NCI-H2081 treated with DMSO at 0.1 percent for 48 hours (cell line): ENCODE measurements at places on chromosomes 4 and X.

DNA sequence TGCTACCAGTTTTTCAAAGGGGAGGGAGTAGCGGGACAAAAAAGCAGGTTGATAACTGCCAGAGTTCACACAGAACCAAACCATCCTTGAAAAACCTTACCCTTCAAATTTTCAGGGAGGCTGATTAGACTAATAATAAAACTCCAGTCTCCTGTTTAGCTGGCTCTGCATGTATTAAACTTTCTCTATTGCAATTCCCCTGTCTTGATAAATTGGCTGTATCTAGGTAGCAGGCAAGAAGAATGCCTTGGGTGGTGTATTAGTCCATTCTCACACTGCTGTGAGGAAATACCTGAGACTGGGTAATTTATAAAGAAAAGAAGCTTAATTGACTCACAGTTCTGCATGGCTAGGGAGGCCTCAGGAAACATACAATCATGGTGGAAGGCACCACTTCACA, 18.1 kb upstream of the PLP1 start:
- DNase-seq, result no peak

DNA sequence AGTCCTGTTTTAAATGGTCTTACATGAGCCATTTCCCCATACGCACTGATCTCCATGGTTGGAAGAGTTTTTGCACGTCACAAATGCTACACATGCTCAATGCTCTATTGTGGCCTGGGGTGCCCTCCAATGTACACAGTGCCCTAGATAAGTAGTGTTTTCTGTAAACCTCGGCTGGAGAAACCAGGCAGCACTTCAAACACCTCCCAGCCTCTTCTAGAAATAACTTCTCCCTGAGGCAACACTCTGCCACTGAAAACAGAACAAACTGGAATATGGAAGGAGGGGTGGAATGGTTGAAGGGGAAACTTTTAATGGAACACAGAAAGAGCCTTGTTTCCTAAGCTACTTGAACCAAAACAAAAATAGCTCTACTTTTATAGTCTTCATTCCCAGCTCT, 123.9 kb upstream of the CBR4 start:
- no peak for DNase-seq

DNA sequence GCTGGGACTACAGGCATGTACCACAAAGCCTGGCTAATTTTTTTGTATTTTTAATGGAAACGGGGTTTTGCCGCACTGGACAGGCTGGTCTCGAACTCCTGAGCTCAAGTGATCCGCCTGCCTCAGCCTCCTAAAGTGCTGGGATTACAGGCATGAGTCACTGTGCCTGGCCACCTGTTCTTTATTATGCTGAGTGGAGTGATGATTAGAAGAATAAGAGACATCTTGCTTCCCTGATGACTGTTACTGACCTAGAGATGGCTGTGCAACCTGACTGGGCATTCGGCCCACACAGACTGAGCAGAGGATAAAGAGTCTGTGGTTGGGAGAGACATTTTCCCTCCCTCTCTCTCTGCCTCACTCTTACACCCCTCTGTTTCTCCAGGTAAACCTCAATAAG, 56.7 kb downstream of the SPINK2 start:
- no peak for DNase-seq

- no peak for DNase-seq
Observed at GRCh38 chr4:170988446-170988845, 824.8 kb upstream of the GALNTL6 start.

- DNase-seq, result no peak
Observed at GRCh38 chr4:25283948-25284347, 28.6 kb upstream of the ZCCHC4 start.

DNA sequence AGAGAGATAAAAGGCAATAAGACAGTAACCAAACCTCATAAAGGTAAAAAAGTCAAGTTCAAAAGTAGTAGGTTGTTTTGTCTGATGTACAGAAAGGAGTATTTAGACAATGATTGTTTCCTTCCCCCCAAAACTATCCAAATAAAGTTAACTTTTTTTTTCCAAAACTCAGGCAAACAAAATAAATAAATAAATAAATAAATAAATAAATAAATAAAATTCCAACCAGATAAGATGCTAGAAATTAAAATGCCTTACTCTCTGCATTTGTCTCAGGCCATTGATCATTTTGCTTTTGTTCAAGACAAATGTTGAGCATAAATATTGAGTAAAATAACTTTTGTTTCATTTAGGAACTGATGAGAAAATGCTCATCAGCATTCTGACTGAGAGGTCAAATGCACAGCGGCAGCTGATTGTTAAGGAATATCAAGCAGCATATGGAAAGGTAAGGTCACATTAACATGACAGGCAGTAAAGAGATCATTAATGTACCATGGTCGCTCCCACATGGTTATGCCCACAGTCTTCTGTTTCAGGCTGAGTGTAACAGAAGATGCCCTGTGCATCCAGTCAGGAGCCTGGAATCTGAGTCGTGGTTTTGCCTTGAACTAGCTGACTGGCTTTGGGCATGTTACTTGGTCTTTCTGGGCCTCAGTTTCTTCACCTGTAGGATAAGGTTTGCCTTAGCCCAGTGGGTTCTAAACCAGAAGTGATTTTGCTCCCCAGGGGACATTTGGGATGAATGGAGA, 27.3 kb downstream of the ANXA3 start:
- DNase-seq, result no peak

DNA sequence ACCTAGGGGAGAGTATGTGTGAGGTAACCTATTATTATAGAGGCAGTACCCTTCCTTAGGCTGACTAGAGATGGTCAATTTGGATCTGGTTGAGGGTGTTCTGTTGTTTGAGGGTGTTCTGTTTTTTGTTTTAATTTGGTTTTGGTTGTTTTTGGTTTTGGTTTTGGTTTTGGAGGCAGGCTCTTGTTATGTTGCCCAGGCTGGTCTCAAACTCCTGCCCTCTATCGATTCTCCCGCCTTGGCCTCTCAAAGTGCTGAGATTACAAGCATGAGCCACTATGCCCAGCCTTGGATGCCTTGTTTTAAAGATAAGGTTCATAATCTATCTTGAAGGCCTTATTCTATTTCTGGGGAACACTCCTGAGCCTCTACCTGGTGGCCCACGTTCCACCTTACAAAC, 912 bp downstream of the CXorf65 start:
- DNase-seq, result no peak

DNA sequence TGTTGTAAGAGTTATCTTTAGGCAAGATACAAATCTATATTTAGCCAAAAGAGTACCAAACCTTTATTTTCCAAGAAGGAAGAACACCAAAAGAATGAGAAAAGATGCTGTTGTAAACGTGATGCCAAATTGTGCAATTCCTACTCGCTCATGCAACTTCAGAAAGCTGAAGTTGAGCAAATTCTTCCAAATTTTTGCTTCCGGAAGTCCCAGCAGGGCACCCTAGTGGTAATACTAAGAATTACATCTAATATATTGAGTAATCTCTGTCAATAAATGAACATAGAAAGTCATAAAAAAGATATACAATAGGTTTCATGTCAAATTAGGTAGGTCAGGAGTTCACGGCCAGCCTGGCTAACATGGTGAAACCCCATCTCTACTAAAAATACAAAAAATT, 36.0 kb upstream of the SMARCAD1 start:
- DNase-seq, result no peak

- DNase-seq, result no peak
Observed at GRCh38 chr4:152591396-152591795, 55.5 kb upstream of the FBXW7 start.

GRCh38 chrX:85244450-85245211, 840 bp downstream of the ZNF711 start:
- no peak for DNase-seq

GRCh38 chr4:111943796-111944203, 201.5 kb upstream of the FAM241A start:
- DNase-seq, result peak; percentile 1

DNA sequence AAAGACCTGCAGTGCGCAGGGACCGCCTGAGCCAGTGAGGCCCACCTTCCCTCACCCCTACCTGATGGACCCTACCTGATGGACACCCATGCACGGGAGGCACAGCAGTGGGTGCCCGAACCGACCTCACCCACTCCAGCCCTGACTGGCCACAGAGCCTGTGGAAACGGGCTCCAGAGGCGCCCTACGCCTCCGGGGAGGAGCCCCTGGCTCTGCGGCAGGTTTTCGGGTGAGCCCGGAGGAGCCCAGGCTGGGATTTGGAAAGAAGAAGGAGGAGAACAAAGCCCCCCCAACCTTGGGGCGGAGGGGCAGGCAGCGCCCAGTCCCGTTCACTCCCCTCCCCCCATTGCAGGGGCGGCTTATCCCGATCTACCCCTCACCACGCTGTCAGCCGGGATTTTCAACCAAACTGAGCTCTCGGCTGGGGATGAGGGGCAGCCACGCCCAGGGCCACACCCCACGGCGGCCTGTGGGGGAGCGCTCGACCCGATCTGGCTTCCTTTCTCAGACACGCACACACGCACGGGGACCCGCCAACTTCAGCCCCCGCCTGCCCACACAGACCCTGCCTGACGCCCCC, 675 bp downstream of the L1CAM start:
- DNase-seq, result no peak

GRCh38 chr4:71404049-71404448, 65.2 kb downstream of the SLC4A4 start:
- no peak for DNase-seq

DNA sequence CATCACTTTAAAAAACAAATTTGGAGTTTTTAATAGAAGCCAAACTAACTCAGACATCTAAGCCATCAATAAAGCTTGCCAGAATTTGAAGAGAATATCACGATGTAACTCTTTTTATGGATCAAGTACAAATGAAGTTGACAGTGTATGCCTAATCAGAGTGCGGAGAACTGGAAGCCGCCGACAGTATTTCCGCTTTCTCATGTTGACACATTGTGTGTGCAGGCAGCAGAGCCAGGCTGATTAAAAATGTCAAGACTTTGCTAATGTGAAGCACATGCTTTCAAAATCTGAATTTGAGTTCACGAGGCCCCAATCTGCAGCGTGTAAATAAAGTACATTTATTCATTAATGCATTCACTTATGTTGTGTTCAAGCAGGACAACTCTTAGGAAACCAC, 161.2 kb downstream of the TENM3 start:
- no peak for DNase-seq

GRCh38 chr4:1770245-1770644, 22.8 kb upstream of the FGFR3 start:
- DNase-seq, result no peak

DNA sequence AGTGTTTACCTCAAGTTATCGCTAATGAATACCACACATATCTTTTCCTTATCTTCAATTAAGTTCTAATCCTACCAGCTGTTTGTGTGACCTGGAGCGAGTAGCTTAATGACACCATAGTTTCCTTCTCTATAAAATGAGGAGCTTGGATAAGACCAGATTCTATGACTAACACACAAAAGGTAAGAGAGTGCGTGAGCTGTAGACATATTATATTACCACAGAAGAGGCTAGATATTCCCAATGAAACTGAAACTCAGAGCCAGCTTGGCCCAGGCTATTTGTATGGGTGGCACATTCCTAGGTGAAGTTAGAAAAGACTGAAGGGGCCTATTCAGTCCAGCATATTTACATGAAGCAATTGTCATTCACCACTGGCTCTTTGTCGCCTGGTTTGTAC, 30.2 kb downstream of the ASB5 start:
- no peak for DNase-seq

DNA sequence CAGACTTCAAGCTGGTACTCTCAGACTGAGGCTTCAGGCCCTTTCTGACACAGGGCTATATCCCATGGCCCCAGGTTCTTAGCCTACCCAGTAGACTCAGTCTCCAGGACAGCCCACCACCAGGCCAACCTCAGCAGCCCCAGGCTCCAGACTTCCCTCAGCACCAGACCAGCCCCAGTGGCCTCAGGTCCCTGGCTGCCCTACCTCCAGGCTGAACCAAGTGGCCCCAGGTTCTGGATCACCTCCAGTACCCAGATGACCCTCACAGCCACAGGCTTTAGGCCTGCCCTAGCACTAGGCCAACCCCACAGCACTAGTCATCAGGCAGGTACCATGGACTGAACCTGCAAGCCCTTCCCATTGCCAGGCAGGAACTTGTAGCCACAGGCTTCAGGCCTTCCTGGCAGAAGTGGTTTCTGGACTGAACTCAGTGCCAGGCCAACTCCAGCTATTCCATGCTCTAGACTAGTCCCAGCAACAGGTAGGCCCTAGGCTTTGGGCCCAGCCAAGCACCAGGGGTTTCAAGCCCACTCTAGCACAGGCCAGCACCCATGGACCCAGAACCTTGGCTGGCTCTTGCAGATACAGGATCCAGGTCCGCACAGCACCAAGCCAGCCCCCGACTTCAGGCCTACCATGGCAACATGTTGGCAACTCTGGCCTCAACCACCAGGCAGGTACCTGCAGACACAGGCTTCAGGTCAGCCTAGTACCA, 45.7 kb upstream of the MAGED4 start:
- DNase-seq, result no peak

DNA sequence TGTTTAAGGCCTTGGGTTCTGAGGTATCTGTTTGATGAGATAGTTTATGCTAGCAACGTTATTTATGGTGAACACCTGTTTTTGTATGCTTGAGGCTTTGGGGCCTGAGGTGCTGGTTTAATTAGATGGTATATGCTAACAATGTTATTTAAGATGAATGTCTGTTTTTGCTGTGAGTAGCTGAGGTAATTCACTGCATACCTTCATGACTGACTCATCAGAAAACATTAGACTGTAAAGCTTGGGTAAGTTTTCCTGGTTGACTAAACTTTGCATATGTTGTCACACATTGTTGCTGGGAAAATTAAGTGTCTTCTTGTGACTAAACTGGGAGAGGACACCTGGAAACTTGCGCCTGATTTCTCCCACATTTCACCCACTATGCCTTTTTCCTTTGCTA, 1026.6 kb downstream of the RAPGEF2 start:
- DNase-seq, result no peak

DNA sequence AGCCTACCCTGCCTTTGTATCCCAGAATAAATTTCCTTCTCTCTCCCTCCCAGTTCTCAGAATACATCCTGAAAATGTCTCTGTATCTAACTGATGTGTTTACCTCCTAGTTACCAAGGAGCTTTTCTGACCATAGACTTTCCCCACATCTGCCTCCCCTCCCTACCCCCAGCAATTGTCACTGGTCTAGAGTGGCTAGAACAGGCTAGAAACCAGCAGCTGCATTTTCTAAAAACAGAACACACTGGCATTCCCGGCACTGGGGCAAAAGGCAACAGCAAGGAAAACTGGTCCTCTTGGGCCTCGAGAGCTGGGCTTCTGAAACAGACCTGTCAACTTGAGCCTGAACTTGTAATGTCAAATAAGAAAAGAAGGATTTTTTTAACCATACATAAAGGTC, 16.4 kb downstream of the TASL start:
- no peak for DNase-seq

GRCh38 chrX:48489892-48490291, 13.9 kb downstream of the FTSJ1 start:
- DNase-seq, result no peak

- no peak for DNase-seq
Observed at GRCh38 chr4:120847019-120847582, 75.4 kb downstream of the PRDM5 start.

GRCh38 chr4:2301225-2301642, 39.3 kb upstream of the MXD4 start:
- no peak for DNase-seq

- DNase-seq, result no peak
Observed at GRCh38 chr4:85681921-85682320, 207.0 kb downstream of the ARHGAP24 start.

DNA sequence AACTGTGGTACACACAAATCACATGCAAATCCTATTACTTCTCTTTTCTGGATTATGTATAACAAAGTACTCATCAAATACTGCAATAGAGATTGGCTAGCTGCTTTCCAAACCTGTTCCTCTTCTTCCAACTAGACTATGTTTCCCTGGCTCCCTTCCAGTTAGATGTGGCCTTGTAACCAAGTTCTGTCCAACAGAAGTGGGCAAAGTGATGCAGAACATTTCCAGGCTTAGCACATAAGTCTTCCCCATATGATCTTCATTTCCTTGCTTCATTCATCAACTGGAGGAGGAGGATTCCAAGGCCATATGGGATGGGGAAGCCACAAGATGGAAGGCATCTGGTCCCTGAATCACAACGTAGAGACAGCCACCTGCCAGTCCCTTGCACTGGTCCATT, 8.0 kb downstream of the SLC9A7 start:
- DNase-seq, result no peak
